Brain (organoid and tissue), 16 donors: ENCODE measurements at places on chromosomes 1 and 21. TPM values are rescaled to one million over a fixed set of nuclear protein-coding genes. Genes with fewer than 3 reads are reported as not detected.

The RIPPLY3 gene
- 68.7 TPM for polyA plus RNA-seq

The CELA3B gene
- not detected for polyA plus RNA-seq

The LCE2C gene
- polyA plus RNA-seq = not detected

The MTARC2 gene
- 11.6 TPM for polyA plus RNA-seq

The LRRC8C gene
- polyA plus RNA-seq = 3.7 TPM
